ENCODE measurements at places on chromosomes 3 and 15. TPM values are rescaled to one million over a fixed set of nuclear protein-coding genes. Genes with fewer than 3 reads are reported as not detected.
A peak's percentile ranks its signal among the peaks of the same experiment; 100 is the strongest.

- peak overlapping the region; percentile 39 for H3K27ac ChIP-seq
- no peak for DNase-seq
Observed at GRCh38 chr3:188520466-188520865, 366.5 kb downstream of the LPP start.

GRCh38 chr3:30258426-30259392 is 347.7 kb upstream of the TGFBR2 start:
- no peaks in the 10 kb centered on the region for H3K36me3 ChIP-seq
- no peaks in the 10 kb centered on the region for H3K4me1 ChIP-seq
- no peak for DNase-seq

The CCDC39 gene
- not detected for polyA plus RNA-seq

DNA sequence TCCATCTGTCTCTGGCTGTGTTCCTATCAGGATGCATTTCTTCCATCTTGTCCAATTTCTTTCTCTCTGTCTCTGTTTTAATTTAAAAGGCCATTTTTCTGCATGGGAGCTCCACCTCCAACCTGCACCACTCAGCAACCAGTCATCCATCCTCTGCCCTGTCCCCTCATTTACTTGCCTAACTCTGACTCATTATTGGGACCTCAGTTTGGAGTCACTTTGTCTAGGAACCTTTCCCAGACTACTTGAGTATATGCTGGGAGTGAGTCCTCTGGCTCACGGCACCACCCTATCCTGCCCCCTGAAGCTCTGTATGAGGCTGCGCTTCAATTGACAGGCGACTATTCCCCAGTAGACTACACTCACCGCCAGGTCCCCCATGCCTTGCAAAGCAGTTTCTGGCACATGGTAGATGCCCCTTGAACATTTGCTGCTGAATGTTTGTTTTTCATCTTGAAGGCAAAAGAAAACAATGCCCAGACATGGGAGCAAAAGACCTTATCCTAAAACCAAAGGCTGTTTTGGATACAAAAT is 513.3 kb upstream of the CFAP20DC start:
- H3K36me3 ChIP-seq = no peaks in the 10 kb centered on the region
- no peak overlapping the region for H3K27ac ChIP-seq
- DNase-seq = no peak

The FRMD5 gene
- 0.08 TPM for polyA plus RNA-seq

The LSMEM2 gene
- not detected for polyA plus RNA-seq

DNA sequence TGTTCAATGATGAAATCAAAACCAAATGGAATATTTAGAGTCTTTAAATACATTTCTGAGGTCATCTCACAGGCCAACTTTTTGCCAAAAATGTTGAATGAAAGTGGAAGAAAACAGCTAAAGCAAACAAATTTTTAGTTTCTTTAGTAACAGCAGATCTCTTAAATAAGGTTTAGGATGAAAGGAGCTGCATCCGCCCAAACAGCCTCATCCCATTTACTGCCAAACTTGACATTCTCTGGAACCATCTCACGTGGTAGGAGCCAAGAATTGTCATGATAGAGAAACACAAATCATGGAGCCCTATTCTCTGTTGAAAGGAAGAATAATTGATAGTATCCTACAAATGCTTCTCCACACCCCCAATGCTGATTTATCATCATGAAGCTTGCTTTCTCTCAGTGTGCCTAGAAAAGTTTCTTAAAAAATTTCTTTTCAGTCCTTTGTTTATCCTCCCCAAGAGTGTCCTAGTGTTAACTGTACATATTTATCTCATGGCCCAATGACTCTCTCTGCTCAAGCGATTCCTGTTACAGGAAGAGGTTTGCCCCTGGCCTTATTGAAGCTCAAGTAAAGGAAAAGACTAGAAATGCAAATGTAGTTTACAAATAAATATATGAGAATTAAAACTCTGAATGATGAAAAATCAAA is 23.4 kb downstream of the SLC9A9 start:
- no peaks in the 10 kb centered on the region for H3K27me3 ChIP-seq
- no peak for DNase-seq
- H3K36me3 ChIP-seq = peaks cover 19% of the 10 kb centered on the region
- H3K4me3 ChIP-seq = peak overlapping the region; percentile 64
- peaks cover 56% of the 10 kb centered on the region for H3K4me1 ChIP-seq
- H3K27ac ChIP-seq = peak overlapping the region; percentile 32

GRCh38 chr3:100072326-100073048 is 41.8 kb downstream of the FILIP1L start:
- H3K4me1 ChIP-seq = peaks cover 53% of the 10 kb centered on the region
- H3K27me3 ChIP-seq = no peaks in the 10 kb centered on the region
- peaks cover 4% of the 10 kb centered on the region for H3K36me3 ChIP-seq

DNA sequence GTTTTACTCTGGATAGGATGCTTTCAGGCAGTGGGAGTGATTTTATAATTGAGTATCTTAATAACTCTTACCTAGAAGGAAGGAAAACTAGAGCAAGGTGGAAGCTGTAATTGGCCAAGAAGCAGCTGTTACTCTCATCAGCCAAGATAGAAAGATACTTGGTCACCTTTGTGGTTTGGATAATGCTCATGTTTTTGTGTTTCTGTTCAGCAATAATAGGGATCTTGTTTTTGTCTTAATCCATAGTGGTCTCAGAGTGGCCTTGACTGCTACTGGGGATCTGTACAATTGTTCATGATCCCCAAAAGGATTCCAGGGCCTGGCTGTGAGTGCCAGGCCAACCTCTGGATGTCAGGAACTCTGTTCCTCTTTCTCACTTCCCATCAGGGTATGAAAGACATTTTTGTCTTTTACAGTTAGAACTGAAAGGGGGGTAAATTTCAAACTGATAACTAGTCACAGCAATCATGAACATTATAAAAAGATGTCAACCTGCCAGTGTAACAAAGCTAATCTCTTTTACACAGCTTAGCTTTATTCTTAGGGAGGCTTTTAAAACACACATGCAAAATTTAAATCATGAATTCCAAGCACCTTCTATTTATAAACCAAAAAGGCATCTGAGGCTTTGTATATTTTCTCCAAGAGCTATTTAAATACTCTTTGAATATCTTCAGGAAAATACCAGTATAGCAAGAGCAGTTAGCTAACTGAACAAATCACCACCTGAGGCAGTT is 6.0 kb downstream of the UBL7 start:
- peaks cover 34% of the 10 kb centered on the region for H3K36me3 ChIP-seq
- H3K27me3 ChIP-seq = no peaks in the 10 kb centered on the region
- no peak overlapping the region for H3K27ac ChIP-seq
- no peak for DNase-seq

Data from immature natural killer cell (primary cell).